Activated T-helper 17 cell treated with anti-CD3 and anti-CD28 coated beads, Interleukin-2, amount 50 U/mL, for 72 hours (primary cell): ENCODE measurements at places on chromosomes 6 and 20.

DNA sequence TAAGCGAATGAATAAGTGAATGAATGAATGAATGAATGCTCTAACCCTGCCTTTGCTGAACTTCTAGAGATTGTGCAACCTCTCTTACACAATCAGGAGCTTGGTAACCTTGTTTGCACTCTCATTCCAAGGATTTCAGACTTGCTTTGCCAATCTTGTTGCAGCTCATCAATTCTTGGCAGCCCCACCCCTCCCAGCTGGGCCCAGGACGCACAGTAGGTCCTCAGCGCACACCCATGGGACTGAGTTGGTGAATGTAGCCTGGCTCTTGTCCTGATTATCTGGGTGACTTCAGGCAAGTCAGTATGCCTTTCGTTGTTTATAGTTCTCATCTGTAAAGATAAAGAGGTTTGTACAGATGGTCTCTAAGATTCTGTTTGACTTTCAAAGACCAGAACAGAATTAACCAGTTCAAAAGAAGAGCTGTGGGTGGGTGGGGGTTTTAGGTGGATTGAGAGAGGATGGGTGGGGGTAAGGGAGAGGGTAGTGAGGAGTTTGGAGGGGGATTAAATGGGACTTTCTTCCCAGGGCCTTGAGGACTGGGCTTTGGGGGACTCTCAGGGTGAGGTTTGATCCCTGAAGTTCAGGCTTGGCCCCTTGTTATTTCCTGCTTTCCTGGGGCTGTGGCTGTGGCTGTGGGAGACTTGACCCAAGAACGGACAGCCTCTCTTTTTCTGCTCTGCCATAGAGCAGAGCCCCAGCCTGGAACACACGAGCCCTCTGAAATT, 33.2 kb downstream of the VEGFA start:
- no peak overlapping the region for H3K27ac ChIP-seq
- H3K36me3 ChIP-seq = no peaks in the 10 kb centered on the region
- H3K27me3 ChIP-seq = peaks cover under 1% of the 10 kb centered on the region
- H3K4me3 ChIP-seq = no peak overlapping the region

DNA sequence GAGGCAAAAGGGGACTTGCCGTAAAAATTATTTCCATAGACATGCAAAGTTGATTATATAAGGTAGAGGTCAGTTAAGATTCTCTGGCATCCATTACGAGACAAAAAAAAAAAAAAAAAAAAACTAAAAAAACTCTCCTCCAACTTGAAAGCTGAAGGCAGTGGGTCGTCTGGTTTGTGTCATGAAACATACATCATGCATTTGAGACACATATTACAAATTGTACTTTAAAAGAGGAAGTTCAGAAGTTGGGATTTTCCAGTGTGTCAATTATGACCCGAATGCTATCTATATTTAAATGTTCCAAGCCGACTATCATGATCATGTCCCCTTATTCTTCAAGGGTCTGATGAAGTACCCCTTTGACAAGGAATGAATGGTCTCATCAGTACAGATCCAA, 125.1 kb downstream of the ZNF217 start:
- H3K4me1 ChIP-seq = peaks cover 4% of the 10 kb centered on the region
- no peaks in the 10 kb centered on the region for H3K27me3 ChIP-seq

- no peaks in the 10 kb centered on the region for H3K36me3 ChIP-seq
- ATAC-seq = peak; percentile 23
- peak overlapping the region; percentile 90 for H3K4me3 ChIP-seq
- no peaks in the 10 kb centered on the region for H3K27me3 ChIP-seq
- peak overlapping the region; percentile 84 for H3K27ac ChIP-seq
Measured at GRCh38 chr20:1663917-1664316, 6.3 kb upstream of the SIRPG start.

GRCh38 chr6:106870824-106871717, 103.5 kb downstream of the CD24 start:
- no peak for ATAC-seq
- H3K27ac ChIP-seq = no peak overlapping the region
- no peaks in the 10 kb centered on the region for H3K36me3 ChIP-seq
- no peak overlapping the region for H3K4me3 ChIP-seq

DNA sequence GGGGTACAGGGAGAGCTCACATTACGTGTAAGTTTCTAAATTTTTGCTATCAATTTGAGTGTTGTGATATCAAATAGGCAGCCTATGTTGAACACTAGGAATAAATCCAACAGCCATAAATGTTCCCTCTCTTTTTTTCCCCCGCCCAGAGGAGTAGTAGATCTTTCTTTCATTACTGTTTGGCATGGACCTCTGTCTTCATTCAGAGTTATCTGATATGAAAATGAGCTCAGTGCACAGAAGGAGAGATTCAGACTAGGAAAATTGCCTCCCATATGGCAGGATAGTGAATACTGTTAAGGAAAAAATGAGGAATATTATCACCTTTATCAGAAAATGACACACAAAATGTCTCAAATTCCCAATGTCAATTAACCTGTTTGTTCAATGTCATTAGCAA, 110.0 kb upstream of the EYS start:
- H3K27ac ChIP-seq = no peak overlapping the region
- no peaks in the 10 kb centered on the region for H3K27me3 ChIP-seq
- H3K4me3 ChIP-seq = no peak overlapping the region

DNA sequence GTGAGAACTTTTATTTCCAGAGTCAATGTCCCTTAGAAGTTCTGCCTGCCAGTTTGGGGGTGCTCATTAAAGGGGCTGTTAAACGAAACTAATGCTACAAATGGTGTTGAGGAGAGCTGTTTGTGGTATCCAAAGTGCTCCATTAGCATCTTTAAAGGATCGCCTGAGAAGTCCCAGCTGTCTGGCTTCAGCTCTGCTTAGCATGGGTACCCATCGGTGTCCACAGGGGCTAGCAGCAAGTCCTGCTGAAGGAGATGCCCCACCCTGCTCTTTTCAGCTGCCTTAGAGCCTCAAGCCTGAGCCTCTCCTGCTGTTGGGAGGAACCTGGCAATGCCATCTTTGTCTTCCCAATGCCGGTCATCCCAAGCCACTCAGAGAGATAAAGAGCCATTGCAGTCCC, 111.1 kb downstream of the FOXO3 start:
- no peak for ATAC-seq
- peaks cover 27% of the 10 kb centered on the region for H3K36me3 ChIP-seq
- no peak overlapping the region for H3K4me3 ChIP-seq
- H3K27ac ChIP-seq = no peak overlapping the region

DNA sequence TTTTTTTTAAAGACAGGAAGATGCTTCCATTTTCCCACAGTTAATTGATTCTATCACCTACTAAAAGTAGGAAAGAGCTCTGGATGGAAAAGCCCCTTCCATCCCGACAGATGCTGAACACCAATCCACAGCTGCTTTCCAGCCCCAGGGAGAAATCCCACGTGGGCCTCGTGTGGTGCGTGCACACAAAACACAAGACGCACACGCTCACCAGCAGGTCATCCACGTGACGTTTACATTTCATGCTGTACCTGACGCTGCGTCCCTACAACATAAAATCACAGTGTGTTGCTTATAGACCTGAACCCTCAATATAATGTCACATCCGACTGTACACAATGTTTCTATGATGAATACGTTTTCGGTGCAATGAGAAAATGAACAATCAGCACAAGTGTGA, 50.2 kb upstream of the DACT2 start:
- no peak overlapping the region for H3K4me3 ChIP-seq
- H3K27me3 ChIP-seq = no peaks in the 10 kb centered on the region
- no peaks in the 10 kb centered on the region for H3K36me3 ChIP-seq
- H3K4me1 ChIP-seq = no peaks in the 10 kb centered on the region
- H3K27ac ChIP-seq = no peak overlapping the region

- no peaks in the 10 kb centered on the region for H3K4me1 ChIP-seq
- H3K36me3 ChIP-seq = no peaks in the 10 kb centered on the region
- H3K27me3 ChIP-seq = peaks cover 29% of the 10 kb centered on the region
Measured at GRCh38 chr6:2611092-2611491, 139.6 kb downstream of the MYLK4 start.

- peak overlapping the region; percentile 67 for H3K4me3 ChIP-seq
- H3K4me1 ChIP-seq = peaks cover 11% of the 10 kb centered on the region
- no peaks in the 10 kb centered on the region for H3K36me3 ChIP-seq
- H3K27me3 ChIP-seq = peaks cover 8% of the 10 kb centered on the region
Measured at GRCh38 chr6:11900662-11901598, 111.2 kb upstream of the HIVEP1 start.

DNA sequence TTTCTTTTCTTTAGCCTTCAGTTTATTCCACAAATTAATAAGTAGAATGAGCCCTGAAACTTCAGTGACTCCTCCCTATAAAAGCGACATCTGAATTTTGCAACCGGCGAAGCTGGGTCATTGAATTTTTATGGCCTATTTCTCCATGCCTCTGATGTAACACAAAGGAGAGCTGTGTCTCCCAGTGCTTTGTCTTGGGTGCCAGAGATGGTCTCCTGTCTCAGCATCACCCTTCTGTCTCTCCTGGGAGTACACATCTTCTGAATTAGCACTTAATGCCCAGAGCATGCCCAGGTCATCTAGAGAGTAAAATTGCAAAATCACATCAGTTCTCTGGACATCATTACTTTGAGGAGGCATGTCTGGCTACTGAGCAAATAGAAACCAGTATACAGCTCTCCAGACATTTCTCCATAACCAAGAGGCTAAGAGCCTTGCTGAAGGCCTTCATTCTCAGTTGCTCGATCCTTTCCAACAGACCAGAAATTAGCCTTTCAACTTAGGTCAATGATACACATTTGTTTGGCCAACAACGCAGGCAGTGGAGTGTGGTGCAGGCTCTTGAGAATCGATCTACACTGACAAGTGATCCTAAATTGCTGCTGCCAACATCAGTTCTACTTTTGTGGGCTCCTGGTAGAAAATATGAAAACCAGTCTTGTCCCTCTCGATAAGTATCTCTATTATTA, 176.0 kb upstream of the FOXQ1 start:
- no peaks in the 10 kb centered on the region for H3K4me1 ChIP-seq
- peaks cover 15% of the 10 kb centered on the region for H3K27me3 ChIP-seq
- H3K36me3 ChIP-seq = no peaks in the 10 kb centered on the region
- no peak overlapping the region for H3K4me3 ChIP-seq
- no peak for ATAC-seq

DNA sequence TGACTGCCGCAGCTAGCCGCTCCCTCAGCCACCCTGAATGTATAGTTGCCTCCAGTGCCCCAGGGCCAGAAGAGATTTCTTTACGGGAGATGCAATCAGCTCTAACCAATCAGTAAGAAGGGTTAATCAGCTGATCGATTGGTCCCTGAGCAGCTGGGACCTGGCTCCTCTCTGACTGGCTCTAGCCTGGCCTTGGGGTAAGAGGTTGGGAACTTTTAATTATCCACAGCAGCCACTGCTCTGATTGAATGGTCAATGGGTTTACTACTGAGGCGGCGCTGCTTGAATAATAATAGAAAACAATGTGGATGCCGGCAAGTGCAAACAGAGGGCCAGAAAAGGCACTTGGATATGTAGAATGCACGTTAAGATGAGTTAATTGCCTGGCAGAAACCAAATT, 99.8 kb downstream of the TFAP2A start:
- H3K27me3 ChIP-seq = no peaks in the 10 kb centered on the region
- no peaks in the 10 kb centered on the region for H3K36me3 ChIP-seq
- H3K27ac ChIP-seq = no peak overlapping the region
- ATAC-seq = no peak
- H3K4me3 ChIP-seq = no peak overlapping the region

DNA sequence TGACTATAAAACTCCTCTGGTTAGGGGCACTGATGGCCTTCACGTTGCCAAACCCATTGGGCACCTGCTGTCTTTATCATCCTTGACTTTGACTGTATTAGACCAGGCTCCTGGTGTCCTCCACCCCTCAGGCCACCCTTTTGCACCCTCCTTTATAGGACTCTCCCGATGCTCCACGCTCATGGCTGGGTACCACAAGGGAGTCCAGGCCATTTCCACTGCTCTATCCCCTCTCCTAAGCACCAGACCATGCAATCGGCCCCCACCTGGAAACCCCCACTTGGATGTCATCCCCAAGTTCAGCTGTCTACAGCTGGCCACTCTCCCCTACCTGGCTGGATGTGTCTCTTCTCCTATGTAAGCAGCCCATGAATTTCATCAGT, 115.2 kb downstream of the TOX2 start:
- peaks cover 13% of the 10 kb centered on the region for H3K4me1 ChIP-seq
- H3K27me3 ChIP-seq = peaks cover 5% of the 10 kb centered on the region
- ATAC-seq = no peak
- H3K27ac ChIP-seq = no peak overlapping the region
- no peak overlapping the region for H3K4me3 ChIP-seq

GRCh38 chr20:4916971-4917881, 84.1 kb downstream of the SLC23A2 start:
- no peaks in the 10 kb centered on the region for H3K27me3 ChIP-seq
- no peak overlapping the region for H3K4me3 ChIP-seq
- no peak for ATAC-seq
- H3K4me1 ChIP-seq = peaks cover 3% of the 10 kb centered on the region

- no peak overlapping the region for H3K27ac ChIP-seq
- no peaks in the 10 kb centered on the region for H3K27me3 ChIP-seq
- ATAC-seq = no peak
- H3K4me1 ChIP-seq = no peaks in the 10 kb centered on the region
Measured at GRCh38 chr6:23747239-23747638, 378.8 kb upstream of the NRSN1 start.

DNA sequence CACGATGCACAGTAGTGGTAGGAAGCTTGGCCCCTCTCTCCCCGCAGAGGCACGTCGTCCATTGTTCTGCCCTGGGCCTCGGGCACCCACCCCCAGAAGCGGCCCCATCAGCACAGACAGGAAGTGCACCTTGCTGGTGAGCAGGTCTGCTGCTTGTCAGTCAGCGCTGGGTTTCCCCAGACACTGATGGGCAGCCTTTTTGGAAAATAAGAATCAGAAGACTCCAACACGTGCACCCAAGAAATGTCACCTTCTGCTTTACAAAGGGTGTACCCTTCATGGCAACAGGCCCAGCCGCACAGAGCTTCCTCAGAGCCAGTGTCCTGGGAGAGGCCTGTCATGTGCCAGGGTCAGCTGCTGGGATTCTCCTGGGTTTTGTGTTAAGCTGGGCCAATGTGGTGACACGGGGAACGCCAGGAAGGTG, 34.7 kb upstream of the IRF4 start:
- peak; percentile 24 for ATAC-seq
- H3K4me3 ChIP-seq = no peak overlapping the region
- no peak overlapping the region for H3K27ac ChIP-seq
- peaks cover under 1% of the 10 kb centered on the region for H3K36me3 ChIP-seq

DNA sequence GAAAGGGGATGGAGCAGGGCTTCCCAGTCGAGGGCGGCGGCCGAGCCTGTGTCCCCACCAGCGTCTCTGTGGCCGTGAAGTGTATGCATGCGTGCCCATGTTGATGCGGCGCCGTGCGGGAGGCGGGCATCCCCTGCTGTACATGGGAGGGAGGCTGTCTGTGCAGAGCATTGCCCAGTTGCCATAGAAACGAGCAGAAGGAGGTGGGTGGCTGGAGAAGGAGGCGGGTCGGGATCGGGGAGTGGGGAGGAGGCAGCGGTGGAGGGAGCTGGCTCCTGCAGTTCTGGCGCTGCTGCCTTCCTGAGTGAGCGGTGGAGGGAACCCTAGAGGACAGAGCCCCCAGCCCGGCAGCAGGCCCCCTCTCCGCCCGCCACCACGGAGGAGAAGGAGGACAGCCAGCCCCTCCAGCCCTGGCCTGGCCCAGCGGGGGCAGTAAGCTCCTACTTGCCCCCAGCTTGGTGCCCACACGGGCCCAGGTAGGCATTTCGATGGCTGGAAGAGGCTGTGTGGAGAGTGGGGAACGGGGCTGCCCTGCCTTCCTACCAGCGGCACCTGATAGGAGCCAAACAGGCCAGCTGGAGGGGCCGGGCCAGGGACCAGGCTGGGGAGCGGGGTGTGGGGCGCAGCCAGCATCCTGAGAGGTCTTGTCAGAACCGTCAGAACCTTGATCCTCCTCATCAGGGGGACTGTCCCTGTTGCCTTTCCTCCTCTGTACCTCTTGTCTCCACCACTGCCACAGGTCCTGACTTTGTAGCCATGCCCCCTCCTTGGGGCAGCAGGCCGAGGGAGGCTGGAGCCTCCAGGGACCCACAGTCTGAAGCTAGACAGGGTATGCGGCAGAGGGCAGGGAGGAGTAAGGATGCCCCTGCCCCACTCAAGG, 41.3 kb downstream of the SPDEF start:
- H3K36me3 ChIP-seq = no peaks in the 10 kb centered on the region
- ATAC-seq = no peak
- H3K27me3 ChIP-seq = peaks cover 19% of the 10 kb centered on the region
- no peak overlapping the region for H3K27ac ChIP-seq
